ENCODE measurements at places on chromosomes 5 and 9.

- DNase-seq, result no peak
Observed at GRCh38 chr9:69519470-69520240, 152.5 kb downstream of the APBA1 start.

GRCh38 chr9:87604886-87605588 is 107.4 kb downstream of the DAPK1 start:
- no peak for DNase-seq

- DNase-seq, result no peak
Observed at GRCh38 chr9:123745933-123746332, 184.0 kb downstream of the DENND1A start.

GRCh38 chr9:127353882-127354281 is 43.1 kb upstream of the SLC2A8 start:
- no peak for DNase-seq

GRCh38 chr9:128540634-128541360 is 11.6 kb upstream of the SPTAN1 start:
- DNase-seq, result no peak

GRCh38 chr9:72533322-72533721 is 11.9 kb downstream of the TMC1 start:
- no peak for DNase-seq

- DNase-seq, result no peak
Observed at GRCh38 chr5:42600441-42600840, 156.2 kb upstream of the CCDC152 start.

GRCh38 chr9:82168585-82168984 is 180.0 kb downstream of the SPATA31D1 start:
- no peak for DNase-seq
